ENCODE measurements at places on chromosomes 1 and 21.

- DNase-seq = no peak
These were observed 37.2 kb downstream of the ETNK2 start for GRCh38 chr1:204114606-204115005.

DNA sequence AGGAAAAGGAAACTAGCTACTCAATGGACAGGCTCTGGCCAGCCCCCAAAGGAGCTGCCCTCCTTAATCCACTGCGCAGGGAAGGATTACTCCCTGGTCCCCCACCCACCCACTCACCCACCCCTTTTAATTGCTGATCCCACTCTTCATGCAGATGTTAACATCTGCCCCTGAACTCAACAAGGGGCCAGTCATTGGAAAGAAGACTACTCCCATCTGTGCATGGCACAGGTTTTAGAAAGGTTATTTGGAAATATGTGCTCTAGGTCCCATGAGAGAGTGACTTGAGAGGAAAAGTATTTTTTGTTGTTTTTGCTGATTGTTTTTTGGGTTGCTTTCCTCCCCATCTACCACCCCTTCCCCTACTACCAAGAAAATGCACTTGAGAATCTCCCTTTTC lies 94.4 kb upstream of the FGGY start:
- no peak for DNase-seq

DNA sequence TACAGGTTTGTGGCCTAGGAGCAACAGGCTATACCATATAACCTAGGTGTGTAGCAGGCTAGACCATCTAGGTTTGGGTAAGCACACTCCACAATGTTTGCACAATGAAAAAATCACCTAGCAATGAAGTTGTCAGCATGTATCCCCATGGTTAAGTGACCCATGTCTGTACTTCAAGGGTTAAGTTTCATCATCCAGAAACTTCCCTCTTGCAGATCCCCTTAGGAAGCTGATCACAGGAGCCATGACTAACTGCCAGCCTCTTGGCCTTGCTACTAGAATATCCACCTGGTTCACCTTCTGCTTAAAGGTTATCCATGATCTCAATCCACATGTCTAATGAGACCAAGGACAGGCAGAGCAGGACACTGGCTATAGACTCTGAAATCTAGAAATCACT lies 3.5 kb upstream of the UBXN10 start:
- DNase-seq = no peak

DNA sequence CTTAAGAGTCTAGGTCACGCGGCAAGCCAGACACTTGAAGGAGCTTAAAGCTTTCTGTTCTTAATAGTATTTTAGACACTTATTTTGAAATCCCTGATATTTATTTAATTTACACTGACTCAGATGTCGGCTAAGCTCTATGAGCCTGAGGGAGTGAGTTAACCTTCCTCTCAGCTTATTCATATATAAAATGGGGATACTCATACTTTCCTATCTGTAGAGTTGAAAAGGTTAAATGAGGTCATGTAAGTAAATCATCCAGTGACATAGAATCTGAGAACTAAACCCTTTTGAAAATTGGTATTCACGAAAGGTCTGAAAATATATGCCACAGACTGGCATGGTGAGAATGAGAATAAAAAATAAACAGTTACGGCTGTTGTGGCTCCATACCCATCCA lies 1.4 kb upstream of the GPR161 start:
- DNase-seq = no peak

DNA sequence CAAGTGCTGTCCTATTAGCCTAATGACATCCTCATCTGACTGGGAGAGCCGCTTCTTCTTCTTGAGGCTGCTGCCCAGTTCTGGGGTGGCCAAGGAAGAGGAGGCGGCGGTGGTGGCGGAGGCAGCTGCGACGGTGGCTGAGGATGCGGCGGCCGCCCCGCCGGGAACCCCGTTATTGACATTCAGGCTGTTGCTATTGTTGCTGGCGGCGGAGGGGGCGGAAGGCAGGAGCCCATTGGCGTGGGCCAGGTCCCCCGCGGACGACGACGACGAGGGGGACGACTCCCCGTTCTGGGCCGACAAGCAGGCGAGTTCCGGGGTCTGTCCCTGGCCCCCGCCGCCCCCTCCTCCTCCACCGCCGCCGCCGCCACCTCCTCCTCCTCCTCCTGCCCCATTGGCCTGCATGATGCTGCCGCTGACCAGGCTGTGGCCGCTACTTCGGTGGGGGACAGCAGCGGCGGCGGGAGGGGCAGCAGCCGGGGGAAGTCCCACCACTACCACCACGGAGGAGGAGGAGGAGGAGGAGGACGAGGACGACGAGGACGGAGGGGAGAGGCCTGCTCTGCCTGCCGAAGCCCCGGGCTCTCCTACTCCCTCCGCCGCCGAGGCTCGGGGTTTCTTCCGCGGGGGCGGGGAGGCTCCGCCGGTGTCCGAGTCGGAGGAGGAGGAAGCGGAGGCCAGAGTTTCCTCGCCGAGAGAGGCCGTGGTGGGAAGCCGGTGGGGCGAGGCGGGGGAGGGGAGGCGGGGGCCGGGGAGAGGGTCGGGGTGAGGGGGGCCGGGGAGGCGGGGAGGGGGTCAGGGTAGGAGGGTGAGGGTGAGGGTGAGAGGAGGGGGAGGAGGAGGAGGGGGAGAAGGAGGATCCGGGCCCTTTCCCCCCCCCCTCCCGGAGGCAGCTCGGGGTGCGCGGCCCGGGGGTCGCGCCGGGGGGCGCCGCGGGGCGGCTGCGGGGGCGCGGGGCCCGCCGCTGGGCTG lies 610 bp downstream of the WDR26 start:
- DNase-seq = peak; percentile 27

All from effector CD8-positive, alpha-beta T cell (primary cell).